ENCODE measurements at places on chromosomes 2 and 18.

DNA sequence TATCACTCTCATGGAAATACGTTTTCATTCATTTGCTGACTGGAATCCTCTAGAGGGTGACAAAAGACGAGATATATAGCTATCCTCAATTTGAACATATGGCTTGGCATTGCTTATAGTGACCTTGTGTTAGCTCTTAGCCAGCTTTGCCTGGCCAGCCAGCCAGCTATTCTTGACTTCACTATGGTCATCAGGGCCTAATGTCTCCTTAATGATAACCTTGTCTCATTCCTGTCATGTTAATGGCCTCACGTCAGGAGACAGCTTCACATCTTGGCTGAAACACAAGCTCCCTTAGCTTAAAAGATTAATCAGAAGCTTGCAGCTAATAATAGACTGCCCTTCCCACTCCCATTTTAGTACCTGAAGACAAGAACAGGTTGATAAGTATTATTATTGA, 1517.5 kb upstream of the PIK3C3 start:
- DNase-seq: no peak

DNA sequence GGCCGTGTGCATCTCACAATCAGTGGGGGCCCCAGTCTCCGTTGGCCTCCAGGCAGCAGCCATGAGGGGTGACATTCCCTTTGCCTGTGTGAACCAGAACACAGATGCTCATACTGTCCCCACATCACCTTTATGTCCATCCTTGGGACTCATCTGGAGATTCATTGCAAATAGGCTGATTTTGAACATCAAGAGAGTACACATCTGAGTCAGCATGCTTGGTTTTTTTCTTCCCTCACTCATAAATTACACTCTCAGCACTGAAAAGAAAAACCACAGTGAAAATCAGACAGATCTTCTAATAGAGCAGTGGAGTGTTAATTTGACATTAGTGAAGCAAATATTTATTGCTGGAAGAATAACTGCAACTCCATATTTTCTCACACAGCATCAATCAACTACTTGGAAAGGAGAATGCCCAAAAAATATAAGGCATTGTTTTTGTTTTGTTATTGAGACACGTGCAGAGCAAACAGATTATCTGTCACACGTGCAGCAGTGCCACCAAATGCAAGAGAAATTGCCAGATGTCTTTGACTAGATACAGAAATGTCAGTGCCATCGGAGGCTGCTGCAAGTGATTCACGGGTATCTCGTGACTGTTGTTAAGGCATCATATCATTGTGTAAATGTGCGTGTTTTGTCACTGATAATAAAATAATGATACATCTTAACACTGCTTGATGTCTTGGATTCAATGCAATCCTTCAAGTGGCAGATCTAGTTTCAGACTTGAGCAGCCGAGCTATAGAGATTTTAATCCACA, 10.9 kb downstream of the APCDD1 start:
- no peak for DNase-seq

DNA sequence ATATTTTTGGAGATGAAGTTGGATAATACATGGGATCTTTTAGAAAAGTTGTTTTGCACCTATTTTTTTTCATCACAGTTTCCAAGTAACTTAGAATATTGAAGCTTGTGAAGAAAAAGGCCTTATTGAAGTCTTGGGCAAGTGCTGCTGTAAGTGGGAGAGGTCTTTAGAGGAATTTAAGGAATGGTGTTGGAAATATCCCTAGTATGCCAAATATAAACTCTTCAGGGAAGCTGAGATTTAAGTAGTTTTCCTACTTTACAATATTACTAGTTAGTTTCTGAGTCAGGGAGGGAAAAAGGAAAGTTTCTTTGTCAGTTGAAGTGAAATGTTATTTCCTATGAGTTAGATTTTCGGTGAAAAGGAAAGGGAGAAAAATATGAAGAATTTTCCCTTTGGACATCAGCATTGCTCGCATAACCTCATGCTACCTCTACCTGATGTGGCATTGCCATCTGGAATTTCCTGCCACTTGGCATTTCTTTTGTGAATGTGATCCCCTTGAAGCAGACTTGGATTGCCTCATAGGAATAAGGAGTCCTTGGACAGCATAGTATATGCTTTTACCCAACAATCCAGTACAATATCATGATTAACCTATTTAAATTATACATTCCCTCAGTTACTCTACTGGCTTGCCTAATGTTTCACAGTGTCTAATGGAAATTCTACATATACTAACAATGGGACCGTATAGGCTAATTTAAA, 12.1 kb downstream of the PLEKHH2 start:
- DNase-seq: no peak

- DNase-seq: no peak
Observed at GRCh38 chr2:234451852-234452625, 44.8 kb downstream of the ARL4C start.

DNA sequence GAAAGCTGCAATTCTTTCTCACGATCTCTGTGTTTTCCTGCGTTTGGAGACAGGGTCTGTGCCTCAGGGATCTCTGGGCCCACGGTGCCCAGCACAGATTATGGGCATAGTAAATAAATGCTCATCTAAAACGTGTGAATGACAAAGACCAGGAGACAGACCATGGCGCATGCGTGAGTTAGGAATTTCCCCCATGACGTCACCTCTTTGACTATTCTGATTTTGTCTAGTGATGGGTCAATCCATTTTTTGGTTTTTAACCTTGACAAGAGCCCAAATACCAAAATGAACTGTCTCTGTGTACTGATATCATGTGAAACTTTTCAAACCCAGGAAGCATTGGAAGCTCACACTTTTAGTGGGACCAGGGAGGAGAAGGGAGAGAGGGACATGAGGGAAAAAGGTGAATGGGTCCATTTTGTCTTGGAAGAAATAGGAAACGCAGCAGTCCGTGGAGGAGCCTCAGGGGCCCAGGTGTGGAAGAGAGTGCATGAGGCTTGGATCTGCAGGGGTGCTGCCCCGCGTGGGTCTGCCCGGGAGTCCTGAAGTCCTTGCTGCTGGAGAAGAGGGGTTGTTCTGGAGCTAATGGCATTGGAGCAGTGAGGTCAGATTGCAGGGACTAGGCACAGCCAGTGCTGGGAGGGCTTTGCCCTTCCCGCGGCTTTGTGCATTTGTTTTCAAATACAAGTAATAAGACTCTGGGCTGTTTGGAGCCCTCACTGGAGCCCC, 172.2 kb downstream of the ASB1 start:
- DNase-seq: no peak

DNA sequence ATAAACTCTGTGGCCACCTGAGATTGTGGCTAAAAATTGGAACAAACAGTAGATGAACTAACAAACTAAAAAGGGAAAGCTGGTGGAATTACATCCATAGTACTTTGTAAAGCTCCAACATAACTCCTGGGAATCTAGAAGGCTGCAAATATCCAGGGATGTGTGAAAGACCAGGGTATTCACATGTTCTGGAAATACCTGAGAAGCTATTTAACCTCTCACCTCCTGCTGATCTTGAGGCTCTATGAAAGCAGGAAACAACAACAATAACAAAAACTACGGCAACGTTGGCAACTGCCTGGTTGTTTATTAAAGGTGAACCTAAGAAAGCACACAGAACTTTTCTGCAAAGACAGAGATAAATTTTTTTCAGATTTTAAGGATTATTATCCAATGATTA, 171.3 kb downstream of the CCDC178 start:
- no peak for DNase-seq

- DNase-seq: no peak
Observed at GRCh38 chr18:27404855-27405254, 219.7 kb upstream of the CHST9 start.

DNA sequence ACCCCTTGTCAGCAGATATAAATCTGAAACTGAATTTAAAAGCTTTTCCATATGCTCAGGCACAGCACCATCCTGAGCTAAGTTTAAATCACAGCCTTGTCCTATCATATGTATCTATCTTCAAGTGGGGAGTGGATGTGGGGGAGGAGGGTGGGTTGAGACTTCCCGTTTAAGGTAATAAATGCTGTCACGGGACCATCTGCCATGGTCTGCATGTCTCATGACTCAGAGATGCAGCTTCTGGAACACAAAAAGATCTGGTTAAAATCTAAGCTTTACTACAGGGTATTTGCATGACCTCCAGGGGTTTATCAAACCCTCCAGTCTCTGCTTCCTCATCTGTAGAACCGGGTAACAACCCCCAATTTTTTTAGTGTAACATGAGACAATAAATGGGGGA, 377.7 kb upstream of the ST6GAL2 start:
- no peak for DNase-seq

DNA sequence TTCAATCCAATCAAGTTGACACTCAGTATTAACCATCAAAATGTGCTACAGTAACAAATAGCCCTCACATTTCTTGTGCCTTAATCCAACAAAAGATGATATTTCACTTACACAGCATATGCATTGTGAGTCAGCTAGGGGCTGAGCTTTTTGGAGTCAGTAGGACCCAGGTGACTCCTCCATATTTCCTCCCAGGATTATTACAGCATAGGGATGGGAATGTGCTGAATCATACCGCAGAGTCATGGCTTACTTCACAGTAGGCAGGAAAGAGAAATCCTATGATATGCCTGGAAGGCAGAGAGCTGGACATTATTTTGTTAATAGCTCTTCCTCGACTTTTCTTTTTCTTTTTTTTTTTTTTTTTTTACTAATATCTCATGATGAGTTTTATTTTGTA, 153.3 kb downstream of the TMEM182 start:
- no peak for DNase-seq

- no peak for DNase-seq
Observed at GRCh38 chr2:46798998-46799698, 116.5 kb downstream of the MCFD2 start.

DNA sequence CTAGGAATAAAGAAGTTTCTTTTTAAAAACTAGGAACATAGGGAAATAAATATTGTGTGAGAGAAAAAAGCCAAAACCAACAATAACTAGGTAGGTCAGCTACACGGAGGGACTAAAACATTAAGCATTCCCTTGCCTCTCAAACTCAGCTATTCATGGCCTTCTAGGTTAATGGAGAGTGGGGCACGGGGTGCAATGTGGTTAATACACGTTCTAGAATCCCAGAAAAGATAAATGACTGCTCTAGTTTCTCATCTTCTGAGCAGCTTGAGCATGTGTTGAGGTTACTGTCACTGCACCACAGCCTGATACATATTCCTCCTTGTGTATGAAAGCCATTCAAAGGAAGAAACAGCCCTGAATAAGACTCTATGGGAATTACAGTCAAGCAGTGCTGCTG, 31.4 kb downstream of the SLC8A1 start:
- no peak for DNase-seq

GRCh38 chr2:222563106-222563718, 92.7 kb downstream of the FARSB start:
- DNase-seq: no peak

GRCh38 chr2:120219766-120220165, 3.4 kb downstream of the TMEM185B start:
- DNase-seq: no peak

DNA sequence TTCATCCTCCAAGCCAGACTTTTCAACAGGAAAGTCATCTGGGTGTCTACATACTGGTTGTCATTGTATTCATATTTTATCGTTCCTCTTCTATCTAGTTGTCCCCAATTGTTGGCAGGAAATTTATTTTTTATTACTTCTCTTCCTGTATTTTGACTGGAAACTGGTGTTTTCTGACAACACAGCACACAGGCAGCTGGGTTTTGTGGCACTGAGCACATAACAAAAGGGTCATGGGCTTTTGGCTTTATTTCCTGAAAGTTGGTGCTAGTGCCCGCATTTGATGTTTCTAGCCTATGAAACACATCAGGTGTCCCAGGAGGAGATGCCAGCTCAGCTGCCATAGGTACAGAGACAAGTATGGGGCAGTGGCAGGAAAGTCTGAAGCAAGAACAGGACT, 126.4 kb downstream of the TMEM17 start:
- DNase-seq: no peak

GRCh38 chr2:226378753-226379705, 420.6 kb downstream of the IRS1 start:
- no peak for DNase-seq

DNA sequence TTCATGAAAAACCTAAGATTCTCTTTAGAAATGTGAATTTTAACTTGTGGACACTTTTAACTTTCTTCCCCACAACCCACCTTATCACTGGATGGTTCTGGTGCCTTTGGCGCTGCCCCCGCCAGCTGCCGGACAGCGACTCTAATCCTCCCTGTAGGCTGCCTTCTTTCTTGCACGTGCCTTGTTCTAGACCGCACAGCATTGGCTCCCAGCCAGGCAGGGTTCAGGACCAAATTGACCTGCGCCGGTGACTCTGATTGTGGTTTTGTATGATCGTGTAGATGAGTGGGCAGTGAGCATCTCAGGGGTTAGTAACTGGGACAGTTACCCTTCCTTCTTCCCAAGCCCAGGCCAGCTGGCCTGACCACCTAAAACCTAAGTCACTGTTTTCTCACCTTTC, 106.8 kb downstream of the ASAP2 start:
- no peak for DNase-seq

DNA sequence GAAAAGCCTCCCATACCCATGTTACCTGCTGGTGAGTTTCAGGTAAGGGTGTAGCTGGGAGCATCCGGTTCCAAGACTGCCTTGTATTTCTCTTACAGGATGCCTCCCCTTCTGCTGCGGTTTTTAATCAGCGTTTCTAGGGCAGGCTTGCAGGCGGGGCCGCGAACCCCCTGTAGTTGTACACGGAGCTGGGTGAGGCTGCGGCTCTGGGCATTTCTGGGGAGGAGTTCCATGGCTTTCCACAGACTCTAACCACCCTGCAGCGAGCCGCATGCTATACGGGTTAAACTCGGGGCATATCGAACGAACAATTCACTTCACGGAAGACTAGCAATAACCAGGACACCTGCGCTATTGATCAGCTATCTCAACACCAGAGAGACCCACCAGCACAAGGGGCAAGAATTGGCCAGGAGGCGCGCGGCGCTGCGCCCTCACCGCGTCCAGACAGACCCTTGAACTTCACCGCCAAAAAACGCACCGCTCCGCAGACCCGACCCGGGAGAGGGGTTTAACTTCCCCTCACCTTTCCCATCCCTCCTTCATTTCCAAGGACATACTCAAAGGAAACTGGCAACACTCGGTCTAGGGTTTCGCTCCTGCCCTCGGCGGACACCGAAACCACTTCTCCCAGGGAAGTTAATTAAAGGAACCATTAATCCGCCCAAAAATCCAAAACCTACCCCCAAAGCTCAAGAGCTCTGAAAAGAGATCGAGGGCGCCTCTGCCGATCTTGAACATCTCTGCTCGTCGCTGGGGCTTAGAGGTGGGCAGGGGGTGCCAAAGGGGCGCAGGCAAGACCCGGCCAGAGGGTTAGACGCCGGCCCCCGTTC, 909 bp downstream of the TGFA start:
- DNase-seq: no peak

GRCh38 chr2:28979576-28980366, 1.3 kb upstream of the TOGARAM2 start:
- no peak for DNase-seq

GRCh38 chr2:60560734-60561644, 7.5 kb upstream of the BCL11A start:
- DNase-seq: no peak

DNA sequence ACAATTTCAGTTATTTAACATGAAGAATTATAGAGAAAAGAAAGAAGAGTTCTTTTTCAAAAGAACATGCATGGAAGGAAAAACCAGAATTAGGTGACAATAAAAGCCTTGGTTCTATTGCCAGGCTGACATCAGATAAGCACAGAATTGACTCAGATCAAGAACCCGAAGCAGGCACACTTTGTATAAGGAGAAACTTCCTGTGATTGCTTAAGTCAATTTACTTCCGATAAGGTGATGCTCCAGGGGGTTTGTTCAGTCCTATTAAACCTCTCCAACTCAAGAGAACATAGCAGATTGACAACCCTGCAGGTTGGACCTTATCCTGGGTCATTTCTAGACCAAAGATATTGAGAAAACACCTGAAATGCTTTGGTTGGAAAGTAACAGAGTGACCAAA, 31.4 kb downstream of the GAREM1 start:
- no peak for DNase-seq

Measured in SHP77 (cell line).